ENCODE measurements at places on chromosomes 5 and 9.

DNA sequence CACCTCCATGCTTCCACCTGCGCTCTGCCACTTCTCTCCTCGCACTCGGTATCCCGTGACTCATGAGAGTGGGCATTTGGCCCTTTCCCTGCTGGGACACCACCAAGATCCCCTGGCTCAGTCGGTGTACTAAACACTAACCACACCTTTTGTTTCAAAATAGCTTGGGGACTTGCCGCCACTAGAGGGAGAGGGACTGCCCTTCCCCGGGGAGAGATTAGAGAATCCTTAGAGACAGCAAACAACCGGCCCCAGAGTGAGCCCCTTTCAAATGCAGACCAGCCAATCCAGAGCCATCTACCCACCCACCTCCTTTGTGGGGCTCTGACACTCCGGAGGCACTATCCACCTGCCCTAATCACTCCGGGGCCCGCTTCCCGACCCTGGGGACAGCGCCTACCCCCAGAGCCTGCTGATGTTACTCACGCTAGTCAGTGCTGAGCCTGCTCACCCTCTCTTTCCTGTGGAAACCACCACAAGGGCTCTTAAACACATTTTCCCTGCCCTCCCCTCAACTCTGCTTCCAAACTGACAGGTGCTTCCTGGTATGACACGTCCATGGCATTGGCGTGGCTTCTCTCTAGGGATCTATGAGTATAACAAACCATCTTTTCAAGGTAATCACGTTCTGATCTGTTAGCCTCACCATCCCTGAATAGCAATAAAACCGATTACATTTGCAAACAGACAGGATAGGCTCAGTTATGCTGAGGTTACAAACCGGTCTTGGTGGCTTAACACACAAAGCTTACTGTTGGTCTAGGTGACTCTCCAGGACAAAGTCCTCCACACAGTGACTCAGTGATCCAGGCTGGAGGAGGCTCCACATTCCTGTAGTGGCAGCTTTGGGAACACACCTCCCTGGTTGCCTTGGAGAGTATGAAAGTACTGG, 180.1 kb upstream of the MVB12B start:
- DNase-seq, result no peak

DNA sequence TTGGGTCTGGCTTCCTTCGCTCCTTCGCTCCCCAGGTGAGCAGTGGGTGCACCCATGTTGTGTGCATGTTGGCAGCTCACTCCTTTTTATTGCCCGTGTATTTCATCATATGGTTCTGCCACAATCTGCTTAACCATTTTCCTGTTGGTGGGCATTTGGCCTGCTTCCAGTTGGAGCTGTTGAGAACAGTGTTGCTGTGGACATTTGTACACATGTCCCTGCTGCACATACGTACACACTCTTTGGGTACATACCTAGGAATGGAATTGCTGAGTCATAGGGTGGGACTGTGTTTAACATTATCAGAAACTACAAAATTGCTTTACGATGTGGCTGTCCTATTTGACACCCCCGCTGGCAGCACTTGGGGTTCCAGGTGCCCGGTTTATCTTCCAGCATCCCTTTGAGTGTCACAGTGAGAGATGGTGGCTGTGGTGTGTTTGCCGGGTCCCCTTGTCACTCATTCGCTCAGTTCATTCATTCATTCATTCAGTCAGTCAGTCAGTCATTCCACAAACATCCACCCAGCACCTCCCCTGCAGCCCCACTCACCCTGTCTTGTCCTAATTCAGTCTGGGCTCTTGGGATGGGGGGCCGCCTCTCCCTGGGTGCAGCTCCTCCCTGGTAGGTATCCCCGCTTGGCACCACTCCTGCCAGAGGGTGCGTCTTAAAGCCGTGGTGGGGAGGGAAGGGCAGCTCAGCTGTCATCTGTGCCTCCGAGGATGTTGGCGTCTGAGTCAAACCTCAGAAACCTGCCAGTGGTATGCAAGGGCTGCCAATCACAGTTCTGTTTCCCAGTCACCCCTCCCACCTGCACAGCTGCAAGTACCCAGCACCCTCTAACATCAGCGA, 7.9 kb upstream of the FIBCD1 start:
- DNase-seq, result peak; percentile 81

- DNase-seq, result no peak
Observed at GRCh38 chr9:113403646-113404045, 2.6 kb upstream of the ALAD start.

DNA sequence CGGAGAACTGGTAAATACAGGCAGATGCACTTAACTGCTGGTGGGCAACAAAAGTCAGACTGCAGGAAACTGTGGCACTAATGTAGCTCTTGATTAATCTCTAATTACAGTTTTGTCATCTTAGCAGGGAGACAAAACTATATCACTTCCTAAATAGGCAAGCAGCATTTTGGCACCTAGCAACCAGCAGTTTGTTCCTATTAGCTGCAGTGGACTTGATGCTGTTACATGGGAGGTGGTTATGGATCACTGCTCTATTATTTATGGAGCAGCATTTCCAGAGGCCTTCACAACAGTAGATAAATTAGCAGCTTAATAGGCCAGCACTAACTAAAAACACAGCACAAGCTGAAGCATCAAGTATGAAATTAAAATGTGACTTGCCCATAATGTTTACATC, 518.3 kb upstream of the ITGA1 start:
- peak; percentile 6 for DNase-seq

DNA sequence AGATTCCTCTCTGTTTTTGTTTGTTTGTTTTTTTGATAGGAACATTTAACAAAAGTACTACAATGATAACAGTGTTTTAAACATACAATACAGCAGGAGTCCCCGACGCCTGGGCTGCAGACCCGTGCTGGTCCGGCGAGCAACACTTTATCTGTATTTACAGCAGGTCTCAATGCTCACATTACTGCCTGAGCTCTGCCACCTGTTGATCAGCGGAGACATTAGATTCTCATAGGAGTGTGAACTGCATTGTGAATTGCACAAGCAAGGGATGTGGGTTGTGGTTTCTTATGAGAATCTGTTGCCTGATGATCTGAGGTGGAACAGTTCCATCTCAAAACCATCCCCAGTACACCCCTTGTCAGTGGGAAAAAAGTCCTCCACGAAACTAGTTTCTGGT, 1068.5 kb upstream of the CDH10 start:
- DNase-seq, result peak; percentile 6

- DNase-seq, result peak; percentile 78
Observed at GRCh38 chr9:96383165-96383942, at the start of gene SLC35D2. SLC35D2 (minus strand) TSS chr9:96383711; CDS start chr9:96383634, 77 bp downstream.

DNA sequence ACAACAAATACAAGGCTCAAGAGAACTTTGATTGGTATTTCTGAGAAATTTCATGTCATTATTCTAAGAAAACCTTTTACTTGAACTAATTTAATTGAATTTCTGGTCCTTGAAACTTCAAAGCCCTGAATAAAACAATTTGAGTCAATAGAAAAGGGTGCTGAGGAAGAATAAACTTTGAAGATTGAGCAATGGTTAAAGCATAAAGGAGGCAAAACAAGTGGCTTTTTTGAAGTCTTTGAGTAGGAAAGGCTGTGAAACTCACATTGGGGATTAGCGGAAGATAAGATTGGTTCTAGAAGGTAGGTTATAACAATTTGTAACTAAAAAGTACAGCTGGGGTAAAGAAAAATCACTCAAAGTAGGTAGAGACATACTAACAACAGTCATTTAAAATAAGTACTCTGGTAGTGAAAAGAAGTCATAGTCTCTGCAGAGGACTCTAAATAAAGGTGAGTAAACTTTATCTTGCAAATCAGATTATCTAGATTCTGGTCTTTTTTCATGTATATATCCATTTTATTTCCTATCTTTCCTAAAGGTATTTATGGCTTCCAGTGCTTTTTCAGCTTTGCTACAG, 6.4 kb upstream of the PLPP1 start:
- DNase-seq, result no peak

DNA sequence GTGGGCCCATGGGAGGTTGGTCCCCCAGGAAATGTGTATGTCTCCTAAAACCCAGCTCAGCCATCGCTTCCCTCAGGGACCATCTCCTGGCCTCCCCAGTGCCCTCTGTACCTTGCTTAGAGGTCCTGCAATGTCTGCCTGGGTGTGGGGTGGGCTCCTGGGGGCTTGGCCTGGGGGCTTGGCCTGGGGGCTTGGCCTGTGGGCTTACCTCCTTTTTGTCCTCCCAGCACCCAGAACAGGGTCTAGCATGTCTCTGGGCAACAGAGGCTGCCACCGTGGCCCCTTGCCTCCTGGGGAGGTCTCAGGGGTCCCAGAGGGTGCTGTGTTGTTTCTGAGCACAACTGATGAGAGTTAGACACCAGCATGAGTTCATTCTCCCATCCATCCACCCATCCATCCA, 10.7 kb upstream of the VAV2 start:
- DNase-seq, result no peak

- DNase-seq, result no peak
Observed at GRCh38 chr5:76180814-76181805, 97.9 kb downstream of the SV2C start.

GRCh38 chr5:1368236-1368635, 23.3 kb upstream of the CLPTM1L start:
- no peak for DNase-seq

DNA sequence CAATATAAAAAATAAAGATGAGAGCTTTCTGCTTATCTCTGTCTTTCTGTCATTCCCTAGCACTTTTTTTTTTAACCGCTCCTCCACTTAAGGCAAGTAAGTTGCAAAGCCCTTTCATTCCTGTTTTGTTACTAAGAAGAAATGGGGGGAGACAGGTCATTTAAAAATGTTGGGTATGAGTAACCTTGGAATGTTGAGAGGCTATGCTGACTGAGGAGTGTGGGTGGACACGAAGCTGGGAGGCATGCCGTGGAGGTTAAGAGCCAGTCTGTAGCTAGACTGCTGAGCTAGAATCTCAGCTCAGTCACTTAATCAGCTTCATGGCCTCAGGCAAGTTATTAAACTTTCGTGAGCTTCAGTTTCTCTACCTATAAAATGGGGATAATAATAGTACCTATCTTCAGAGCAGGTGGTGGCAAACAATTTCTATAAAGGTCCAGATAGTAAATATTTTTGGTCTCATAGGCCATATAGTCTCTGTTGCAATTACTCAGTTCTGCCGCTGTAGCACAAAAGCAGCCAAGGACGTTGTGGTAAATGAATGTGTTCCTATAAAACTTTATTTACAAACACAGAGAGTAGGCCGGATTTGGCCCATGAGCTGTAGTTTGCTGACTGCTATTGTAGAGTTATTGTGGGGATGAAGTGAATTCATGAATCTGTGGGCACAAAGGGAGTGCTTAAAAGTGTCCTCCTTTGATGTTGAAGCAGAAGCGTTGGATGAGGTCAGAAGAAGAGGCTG, 220.0 kb downstream of the GABBR2 start:
- DNase-seq, result peak; percentile 82

- no peak for DNase-seq
Observed at GRCh38 chr9:93252781-93253530, 69.0 kb downstream of the WNK2 start.

GRCh38 chr5:15393146-15393545, 106.8 kb upstream of the FBXL7 start:
- no peak for DNase-seq

DNA sequence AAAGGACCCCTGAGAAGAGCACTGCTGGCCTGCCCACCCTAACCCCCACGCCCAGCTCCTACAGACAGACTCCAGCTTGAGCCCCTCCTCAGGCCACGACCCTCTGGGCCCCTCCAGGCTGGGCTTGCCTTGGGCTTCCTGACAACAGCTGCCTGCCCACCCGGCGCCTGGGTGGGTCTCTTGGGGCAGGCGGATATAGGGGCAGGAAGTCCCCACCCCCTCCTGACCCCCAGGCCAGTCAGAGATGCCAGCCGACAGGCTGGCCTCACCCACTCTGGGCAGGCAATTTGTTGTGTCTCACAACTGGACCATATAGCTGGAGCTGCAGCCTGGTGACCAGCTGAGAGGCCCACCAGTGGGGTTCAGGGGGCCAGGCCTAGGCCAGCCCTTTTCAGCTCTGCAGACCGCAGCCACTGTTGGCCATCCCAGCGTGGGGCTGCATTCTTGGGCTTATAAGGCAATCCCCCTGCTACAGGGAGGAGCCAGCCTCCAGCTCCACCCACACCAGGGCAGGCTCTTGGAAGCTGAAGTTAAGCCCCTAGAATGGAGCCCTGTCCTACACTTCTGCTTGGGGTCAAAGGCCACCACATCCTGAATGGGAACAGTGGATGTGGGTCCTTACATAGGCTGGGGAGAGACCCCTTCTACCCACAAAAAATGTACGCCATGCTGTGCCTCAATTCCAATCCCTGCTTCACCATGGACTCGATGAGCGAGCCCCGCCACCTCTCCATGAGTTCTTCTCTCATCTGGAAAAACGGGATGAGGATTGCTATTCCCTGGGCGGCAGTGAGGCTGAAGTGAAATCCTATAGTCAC, 2.0 kb downstream of the PDLIM7 start:
- peak; percentile 63 for DNase-seq

DNA sequence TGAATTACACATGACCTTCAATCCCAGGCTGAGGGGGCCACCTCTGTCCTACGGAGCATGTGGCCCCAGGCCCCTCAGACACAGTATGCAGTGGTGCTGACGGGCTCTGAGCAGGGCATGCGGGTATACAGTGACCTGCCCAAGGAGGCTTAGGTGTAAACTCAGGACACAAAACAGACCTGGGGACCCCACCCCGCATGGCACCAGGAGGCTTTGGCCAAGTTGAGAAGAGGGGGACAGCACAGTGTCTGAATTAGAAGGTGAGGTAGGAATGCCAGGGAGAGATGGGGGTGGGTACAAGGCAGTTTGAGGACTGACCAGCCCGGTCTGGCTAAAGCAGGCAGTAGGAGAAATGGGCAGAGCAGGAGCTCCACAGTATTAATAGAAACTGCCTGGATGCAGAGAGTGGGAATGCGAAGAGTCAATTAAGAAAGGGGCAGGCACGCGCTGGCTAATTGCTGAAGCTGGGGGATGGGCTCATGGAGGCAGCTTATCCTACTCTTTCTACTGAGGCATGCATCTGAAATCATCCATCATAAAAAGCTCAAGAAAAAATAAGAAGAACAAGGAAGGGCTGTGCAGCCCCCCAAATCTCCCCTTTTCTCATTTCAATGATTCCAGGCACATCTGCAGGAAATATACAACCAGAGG, 109.0 kb downstream of the GABBR2 start:
- no peak for DNase-seq

DNA sequence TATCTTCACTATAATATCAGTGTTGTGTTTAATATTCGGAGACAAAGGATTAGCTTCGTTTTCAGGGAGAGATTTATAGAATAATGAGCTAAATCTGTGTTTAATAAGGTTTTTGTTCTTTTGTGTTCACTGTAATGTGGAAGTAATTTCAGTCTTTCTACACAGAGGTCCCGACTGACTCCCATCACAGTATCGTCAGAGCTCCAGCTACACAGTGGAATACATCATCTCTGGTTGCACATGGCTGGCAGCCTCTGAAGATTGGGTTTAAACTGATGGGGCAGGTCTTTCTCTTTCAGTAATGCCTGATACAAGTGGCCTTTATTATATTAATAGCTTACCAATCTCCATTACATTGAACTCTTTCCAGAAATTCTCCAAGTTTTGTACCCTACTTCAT, 736.7 kb upstream of the RIOK2 start:
- no peak for DNase-seq

- DNase-seq, result no peak
Observed at GRCh38 chr9:129081388-129081904, 535 bp downstream of the DOLPP1 start.
